ENCODE measurements at places on chromosomes 12 and 14. TPM values are rescaled to one million over a fixed set of nuclear protein-coding genes. Genes with fewer than 3 reads are reported as not detected.

Gene PAPLN
- total RNA-seq: 5.5 TPM

Gene SAMD15
- 1.9 TPM for total RNA-seq

Gene FAM222A
- total RNA-seq: 3.4 TPM

Gene PTHLH
- 15.4 TPM for total RNA-seq

Gene AKAP3
- 0.05 TPM for total RNA-seq

Gene KRT71
- total RNA-seq: not detected

Gene RGS6
- not detected for total RNA-seq

Gene TWF1
- 67.4 TPM for total RNA-seq

Data from A549 treated with Mapracorat at 1 μM for 4 hours (cell line).